ENCODE measurements at places on chromosomes 4 and X. TPM values are rescaled to one million over a fixed set of nuclear protein-coding genes. Genes with fewer than 3 reads are reported as not detected.

The USP17L20 gene
- not detected for total RNA-seq

The ZNF185 gene
- total RNA-seq, result 2.9 TPM

The PAGE5 gene
- total RNA-seq, result 41.0 TPM

The GUCY1B1 gene
- 2.0 TPM for total RNA-seq

The NPY2R gene
- total RNA-seq, result not detected

The MAGEA2B gene
- 16.1 TPM for total RNA-seq

The GPR173 gene
- 2.4 TPM for total RNA-seq

The SPANXC gene
- total RNA-seq, result 107 TPM

The SHISA3 gene
- not detected for total RNA-seq

The DUX4 gene
- not detected for total RNA-seq

The XK gene
- under 0.01 TPM for total RNA-seq

The ZAR1 gene
- 0.12 TPM for total RNA-seq

The ARHGAP24 gene
- total RNA-seq, result 12.5 TPM

The PPEF1 gene
- total RNA-seq, result not detected

The USP17L12 gene
- not detected for total RNA-seq

The NLGN4X gene
- under 0.01 TPM for total RNA-seq

The CDX4 gene
- total RNA-seq, result not detected

Measured in RPMI7951 (cell line).